OCI-M1 (cell line): ENCODE measurements at places on chromosomes 6 and 20.

DNA sequence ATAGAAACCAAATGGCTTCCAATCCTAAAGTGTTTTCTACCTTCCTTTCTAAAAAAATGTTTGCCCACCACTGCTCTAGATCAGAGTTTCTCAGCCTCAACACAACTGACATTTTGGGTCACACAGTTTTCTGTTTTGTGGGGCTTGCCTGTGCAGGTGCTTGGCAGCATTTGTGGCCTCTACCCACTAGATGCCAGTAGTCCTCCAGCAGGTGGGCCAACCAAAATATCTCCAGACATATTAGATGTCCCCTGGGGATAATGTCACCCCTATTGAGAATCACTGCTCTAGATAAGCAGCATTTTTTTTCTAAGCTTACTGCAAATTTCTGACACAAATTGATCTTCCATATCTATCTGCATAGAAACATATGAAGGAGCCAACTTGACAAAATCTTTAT, 26.3 kb upstream of the EPM2A start:
- DNase-seq: no peak

DNA sequence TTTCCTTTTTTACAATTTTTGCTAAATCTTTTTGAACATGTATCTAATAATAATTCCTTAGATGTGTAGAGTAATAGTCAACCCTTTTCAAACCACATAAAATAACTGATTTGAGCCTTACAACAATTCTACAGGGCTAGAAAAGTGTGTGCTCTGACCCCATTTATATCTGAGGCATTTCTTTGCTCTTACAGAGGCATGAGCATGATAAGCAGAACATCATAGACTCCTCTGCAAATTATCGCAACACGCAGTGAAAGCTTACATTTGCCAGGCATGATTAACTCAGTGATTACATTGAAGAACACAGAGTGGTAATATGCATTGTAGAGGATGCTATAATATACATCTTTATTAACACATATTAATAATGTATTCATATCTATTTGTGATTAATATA, 120.4 kb downstream of the SIM1 start:
- peak; percentile 60 for DNase-seq

DNA sequence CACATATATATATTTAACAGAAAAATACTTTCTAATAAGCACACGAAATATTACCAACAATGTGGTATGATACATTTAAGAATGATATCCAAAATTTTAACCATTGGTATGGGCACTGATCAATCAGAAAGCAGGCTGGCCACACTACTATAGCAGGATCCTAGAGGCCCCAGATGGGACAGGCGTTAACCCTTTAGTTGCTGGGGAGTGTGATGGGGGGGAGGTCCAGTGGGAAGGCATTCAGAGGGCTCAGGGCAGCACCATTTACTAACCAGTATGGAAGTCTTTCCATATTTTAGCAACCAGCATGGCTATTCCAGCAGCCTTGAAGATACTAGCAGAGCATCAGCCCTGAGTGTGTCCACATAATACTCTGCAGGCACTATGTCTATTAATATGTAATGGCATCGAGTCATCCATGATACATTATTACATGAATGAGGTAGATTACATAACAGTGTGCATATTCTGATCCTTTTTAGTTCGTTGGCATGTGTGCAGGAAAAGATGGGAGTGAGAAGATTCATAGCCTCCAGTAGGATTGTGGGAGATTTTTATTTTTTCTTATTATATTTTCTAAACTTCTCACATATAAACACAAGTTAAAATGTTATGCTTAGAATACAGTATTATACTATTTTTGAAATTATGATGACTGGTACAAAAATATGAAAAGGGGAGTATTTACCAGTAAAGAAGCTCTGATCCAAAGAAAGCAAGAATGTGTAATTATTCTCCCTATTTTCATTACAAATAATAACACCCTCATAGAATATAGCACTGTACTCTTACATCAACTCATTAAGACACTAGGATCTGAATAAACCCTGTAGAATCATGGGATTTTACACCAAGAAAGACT, 78.9 kb downstream of the FAM217A start:
- no peak for DNase-seq

DNA sequence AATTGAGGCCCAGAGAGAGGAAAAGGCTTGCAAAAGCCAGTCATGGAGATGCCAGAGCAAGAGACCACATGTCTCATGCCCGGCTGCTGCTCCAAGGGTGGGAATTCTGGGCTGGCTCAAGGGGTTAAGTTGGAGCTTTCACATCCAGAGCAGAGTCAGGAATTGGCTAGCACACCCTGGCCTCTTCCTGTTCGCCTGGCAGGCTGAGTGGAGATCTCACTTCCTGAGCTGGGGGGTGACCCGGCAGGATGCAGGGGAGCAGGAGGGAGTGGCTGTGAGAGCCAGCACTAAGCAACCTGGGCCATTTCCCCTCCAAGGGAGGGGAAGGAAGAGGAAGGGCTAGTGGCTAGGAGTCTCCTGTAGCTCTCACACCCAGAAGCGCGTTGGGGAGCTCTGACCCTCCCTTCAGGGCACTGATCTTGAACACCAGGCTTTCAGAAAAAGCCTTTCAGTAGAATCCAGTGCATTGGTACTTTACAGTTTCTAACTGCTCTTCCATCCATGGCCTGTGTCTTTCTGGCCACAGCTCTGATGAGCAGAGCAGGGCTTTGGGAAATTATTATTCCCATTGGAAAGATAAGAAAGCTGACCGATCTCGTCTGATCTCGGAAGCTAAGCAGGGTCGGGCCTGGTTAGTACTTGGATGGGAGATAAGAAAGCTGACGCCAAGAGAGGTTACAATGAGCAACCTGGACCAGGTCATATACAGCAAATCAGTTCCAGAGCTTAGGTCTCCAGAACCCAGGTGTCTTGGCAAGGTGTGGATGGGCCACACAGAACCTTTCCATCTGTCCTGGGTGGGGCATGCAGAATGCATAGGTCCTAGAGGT, 2.2 kb upstream of the CCM2L start:
- DNase-seq: no peak

GRCh38 chr6:156786652-156787051, 9.5 kb downstream of the ARID1B start:
- DNase-seq: no peak

DNA sequence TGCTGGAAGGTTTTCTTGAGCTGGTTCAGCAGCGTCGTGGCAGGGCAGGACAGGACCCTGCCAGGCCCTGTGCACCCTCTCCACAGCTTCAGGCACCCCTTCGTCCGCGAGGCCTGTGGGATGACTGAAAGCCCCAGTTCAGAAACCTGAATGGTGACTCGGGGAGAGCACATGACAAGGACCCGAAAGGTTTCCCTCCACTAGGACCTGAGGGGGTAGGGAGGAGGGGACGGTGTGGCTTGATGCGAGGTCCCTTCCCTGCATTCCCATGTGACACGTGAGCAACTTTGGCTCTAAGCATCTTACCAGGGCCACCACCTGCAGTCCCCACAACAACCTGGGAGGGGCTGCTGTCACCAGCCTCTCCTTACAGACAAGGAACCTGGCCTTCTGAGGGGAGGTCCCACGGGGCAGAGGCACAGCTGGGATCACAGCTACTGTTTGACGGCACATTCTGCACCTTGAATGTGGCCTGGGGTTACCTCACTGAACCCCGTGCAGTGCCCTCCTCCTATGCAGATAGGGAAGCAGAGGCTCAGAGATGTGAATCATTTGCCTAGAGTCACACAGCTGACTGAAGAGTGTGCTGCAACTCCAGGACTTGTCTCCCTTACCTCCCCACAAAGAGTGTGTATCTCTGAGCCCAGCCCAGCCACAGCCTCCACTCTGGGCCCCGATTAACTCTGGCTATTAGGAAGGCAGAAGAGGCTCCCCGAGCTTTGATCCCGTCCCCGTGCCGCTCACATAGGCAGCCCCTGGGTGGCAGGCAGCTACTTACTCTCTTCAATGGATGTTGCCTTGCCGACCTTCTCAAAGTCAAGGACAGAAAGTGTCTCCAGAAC, 84.6 kb downstream of the PTPN1 start:
- DNase-seq: peak; percentile 10

DNA sequence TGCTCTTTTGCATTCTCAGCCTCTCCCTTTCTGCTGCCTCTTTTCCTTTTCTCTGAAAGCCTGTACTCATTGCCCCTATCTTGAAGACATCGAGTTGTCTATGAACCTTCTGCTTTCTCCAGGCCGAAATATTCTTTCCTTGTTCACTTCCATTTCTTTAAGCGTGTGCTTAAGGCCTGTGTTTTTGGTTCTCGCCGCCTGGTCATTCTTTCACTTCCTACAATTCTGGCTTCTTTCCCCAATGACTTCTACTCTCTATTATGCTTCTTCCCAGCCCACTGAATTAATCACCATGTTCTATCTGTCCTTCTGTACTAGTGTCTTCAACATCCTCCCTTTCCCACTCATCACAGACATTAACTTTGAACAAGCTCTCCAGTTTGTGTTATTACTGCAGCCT, 69.6 kb downstream of the C6orf52 start:
- DNase-seq: no peak

DNA sequence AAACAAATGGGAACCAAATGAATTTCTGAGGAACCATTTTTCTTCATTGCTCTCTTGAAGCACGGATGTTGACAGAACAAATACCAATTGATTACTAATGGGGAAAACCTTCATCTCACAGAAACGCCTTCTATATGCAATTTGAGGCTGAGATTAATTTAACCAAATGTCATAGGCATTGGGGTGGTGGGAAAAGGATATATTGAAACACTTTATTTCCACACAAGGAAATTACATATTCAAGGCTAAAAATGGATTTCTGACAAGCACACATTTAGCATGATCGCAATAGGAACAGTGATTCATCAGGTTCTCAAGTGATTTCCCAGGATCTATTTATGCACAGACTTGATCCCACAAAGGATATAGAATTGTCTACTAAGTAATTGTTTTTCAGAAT, 88.9 kb downstream of the COL12A1 start:
- DNase-seq: no peak

- no peak for DNase-seq
These were observed 173.9 kb upstream of the PMEPA1 start for GRCh38 chr20:57883761-57884160.

- DNase-seq: no peak
These were observed 32.3 kb upstream of the PLEKHG1 start for GRCh38 chr6:150567380-150567779.

- peak; percentile 11 for DNase-seq
These were observed 6.7 kb downstream of the XRN2 start for GRCh38 chr20:21309678-21310467.

GRCh38 chr6:31076611-31077010, 35.8 kb downstream of the C6orf15 start:
- DNase-seq: no peak

DNA sequence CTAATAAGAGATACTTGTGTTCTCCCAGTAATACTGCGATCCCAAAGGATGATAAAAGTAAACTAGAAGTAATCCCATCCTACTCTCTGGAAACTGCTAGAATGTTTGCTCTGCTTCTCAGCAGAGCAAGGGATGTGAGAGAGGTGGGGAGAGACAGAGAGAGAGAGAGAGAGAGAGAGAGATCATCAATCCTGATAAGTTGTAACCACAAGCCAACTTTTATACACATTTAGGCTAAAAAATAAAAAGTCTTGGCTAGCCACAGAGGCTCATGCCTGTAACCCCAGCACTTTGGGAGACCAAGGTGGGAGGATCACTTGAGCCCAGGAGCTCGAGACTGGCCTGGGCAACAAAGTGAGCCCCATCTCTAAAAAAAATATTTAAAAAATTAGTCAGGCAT, 16.0 kb upstream of the TRIM38 start:
- DNase-seq: no peak

- DNase-seq: no peak
These were observed 37.1 kb downstream of the SLC17A1 start for GRCh38 chr6:25794784-25795183.

- no peak for DNase-seq
These were observed 95.9 kb downstream of the NFATC2 start for GRCh38 chr20:51446656-51447055.

- DNase-seq: no peak
These were observed 227.5 kb downstream of the THBS2 start for GRCh38 chr6:169026175-169026574.

DNA sequence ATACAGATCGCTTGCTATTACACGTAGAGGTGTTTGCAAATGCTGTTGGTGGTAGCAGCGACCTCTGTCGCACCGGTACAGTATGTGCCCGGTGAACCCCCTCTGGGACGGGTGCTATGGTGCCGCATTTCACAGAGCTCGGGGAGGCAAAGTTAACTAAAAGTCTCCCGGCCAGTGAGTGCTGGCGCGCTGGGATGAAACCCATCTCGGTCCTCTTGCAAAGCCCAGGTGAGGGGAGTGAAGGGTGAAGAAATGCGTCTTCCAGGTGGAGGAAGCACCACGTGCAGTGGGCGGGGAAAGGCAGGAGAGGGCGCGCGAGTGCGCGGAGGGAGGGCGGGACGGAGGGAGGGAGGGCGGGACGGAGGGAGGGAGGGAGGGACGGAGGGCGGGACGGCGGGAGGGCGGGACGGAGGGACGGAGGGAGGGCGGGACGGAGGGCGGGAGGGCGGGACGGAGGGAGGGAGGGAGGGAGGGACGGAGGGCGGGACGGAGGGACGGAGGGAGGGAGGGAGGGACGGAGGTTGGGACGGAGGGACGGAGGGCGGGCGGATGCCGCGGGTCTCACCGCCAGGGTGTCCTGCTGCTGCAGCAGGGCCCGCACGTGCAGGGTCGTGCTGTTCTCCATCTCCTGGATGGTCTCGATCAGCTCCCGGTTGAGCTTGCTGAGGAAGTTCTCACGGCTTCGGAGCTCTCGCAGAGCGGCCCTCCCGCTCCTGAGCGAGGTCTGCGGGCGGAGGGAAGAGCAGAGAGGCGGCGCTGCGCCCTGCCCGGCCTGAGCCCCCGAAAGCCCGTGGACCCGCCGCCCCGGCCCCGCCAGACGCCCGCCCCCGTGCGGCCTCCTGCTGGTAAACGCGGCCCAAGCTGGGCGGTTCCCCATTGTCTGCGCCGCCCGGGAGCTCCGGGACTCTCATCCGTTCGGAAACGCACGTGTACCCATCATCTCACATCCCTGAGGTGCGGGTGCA, 11.7 kb downstream of the C20orf96 start:
- DNase-seq: no peak

GRCh38 chr20:34925981-34926380, 29.6 kb downstream of the GSS start:
- DNase-seq: no peak

GRCh38 chr6:106508277-106508676, 121.0 kb downstream of the RTN4IP1 start:
- no peak for DNase-seq

- no peak for DNase-seq
These were observed 100.6 kb upstream of the SALL4 start for GRCh38 chr20:51902933-51903332.
